ENCODE measurements at places on chromosomes 7 and 10. TPM values are rescaled to one million over a fixed set of nuclear protein-coding genes. Genes with fewer than 3 reads are reported as not detected.

CYP3A5 gene
- 0.24 TPM for total RNA-seq

KAT6B gene
- 7.7 TPM for total RNA-seq

DGKB gene
- total RNA-seq, result not detected

CRTAC1 gene
- total RNA-seq, result not detected

DNA sequence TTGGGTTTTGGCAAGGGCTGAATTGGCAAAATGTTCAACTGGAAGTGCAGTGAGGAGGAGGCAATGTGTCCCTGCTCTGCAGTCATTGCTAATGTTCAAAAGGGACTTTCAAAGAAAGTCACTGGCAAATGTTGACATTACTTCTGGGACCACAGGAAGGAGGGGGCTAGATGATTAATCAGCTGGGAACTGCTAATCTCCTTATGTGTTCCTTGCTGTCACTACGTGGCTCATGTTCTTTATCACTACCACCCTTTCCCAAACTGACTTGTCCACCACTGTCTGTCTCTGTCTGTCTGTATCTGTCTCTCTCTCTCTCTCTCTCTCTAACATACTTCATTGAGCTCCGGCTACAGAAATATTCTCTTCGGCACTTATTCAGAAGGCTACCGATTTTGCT, 86.9 kb upstream of the MTPN start:
- no peak for DNase-seq

DNA sequence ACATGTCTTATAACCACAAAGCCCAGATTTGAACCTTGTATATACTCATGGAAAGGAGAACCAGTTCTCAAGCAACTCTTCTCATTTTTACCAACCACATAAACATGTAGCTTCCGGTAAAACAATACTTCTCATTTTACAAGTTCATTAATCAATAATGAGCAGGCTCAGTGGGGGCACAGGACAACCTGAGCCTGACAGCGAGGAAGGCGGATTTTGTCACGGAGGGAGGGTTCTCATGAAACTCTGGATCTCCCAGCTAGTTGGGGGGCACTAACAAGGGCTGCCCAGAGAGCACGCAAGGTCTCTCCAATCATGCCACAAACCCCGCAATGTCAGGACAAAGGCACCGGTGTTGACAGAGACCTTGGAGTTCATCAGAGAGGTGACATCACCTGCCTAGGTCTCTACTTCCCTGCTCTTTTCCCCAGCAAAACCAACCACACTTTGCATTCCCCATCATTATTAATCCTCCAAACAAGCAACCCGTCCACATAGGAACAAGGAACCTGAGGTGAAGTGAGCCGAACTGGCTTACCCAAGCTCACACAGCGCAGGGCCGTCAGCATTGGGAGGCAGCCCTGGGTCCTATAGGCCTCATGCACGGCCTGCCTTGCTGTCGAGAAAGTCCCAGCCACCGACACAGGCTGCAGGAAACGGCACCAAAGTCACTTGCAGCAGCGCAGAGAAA, 192.1 kb upstream of the KLF14 start:
- no peak for DNase-seq

- no peak for DNase-seq
Measured at GRCh38 chr10:132316133-132316532, 8.4 kb upstream of the STK32C start.

Data from RPMI7951 (cell line).